ENCODE measurements at places on chromosomes 3 and 15.

GRCh38 chr3:6770397-6770690, 90.6 kb upstream of the GRM7 start:
- DNase-seq: no peak

GRCh38 chr15:66593219-66593780, 27.5 kb upstream of the LCTL start:
- DNase-seq: no peak

DNA sequence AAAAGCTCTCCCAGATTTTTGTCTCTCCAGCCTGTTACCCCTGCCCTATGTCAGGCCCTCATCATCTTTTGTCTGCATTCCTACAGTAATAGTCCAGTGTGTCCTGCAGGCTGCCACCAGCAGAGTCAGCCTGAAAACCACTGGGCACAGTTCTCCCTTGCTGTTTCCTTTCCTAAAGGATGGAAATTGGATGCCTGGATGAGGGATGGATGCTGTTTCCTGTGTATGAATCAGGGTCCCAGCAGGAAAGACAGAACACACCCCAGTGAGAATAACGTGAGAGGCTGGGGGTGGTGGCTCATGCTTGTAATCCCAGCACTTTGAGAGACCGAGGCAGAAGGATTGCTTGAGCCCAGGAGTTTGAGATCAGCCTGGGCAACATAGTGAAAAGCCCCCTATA, 3.3 kb upstream of the SNX33 start:
- DNase-seq: no peak

DNA sequence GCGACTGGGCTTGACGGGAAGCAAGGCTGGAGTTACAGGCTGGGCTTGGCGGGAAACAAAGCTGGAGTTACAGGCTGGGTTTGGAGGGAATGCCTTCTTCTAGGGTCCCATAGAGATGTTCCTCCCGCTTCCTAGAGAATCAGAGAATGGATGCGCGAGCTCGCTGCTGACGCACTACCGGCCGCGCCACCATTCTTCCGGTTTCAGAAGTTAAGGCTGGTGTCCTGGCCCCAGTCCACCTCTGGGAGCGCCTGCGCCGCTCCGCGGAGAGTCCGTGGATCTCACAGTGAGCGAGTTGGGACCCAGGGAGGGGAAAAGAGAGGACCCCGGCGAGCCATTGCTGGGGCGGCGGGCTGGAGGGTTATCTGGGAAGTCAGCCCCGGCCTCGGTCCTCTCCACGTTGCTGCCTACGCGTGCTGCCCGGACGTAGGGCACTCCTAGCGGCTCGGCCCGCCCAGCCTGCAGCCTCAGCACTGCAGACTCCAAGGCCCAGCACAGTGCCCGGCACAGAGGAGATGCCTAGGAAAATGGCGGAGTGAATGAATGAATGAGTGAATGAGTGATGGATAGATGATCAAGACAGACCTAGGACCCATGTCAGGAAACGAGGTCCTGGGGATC, at the start of gene ZNF502:
Gene ZNF502 (plus strand): TSS at position 206 of the 621 bp plus-strand sequence. CDS start 7,602 bp downstream, outside the sequence.
- peak; percentile 95 for DNase-seq

DNA sequence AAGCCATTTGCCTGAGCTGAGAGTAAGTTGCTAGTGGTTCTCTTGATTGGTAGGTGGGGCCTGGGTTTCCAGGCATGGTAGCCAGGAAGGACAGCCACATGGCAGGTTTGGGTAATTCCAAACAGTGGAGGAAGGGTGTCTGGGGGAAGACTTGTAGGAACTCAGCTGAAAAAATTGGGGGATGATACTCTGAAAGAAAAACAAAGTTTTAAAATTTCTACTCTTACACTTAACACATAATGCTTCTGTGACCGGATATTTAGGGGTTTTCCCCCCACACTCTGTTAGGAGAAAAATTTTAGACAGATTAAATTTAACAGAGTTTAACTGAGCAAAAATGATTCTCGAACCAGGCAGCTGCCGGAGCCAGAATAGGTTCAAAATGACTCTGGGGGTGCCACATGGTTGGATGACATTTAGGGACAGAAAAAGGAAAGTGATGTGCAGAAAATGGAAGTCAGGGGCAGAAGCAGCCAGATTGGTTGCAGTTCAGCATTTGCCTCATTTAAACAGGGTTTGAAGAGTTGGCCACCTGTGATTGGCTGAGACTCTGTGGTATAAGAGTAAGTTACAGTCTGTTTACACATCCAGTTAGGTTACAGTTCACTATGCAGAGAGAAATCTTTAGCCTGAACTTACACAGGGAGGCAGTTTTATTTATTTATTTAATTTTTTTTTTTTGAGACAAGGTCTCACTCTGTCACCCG, 8.1 kb downstream of the B2M start:
- no peak for DNase-seq

GRCh38 chr3:170778240-170779217, 91.5 kb downstream of the RPL22L1 start:
- no peak for DNase-seq

GRCh38 chr3:113287111-113287802, 75.9 kb downstream of the BOC start:
- DNase-seq: peak; percentile 54

DNA sequence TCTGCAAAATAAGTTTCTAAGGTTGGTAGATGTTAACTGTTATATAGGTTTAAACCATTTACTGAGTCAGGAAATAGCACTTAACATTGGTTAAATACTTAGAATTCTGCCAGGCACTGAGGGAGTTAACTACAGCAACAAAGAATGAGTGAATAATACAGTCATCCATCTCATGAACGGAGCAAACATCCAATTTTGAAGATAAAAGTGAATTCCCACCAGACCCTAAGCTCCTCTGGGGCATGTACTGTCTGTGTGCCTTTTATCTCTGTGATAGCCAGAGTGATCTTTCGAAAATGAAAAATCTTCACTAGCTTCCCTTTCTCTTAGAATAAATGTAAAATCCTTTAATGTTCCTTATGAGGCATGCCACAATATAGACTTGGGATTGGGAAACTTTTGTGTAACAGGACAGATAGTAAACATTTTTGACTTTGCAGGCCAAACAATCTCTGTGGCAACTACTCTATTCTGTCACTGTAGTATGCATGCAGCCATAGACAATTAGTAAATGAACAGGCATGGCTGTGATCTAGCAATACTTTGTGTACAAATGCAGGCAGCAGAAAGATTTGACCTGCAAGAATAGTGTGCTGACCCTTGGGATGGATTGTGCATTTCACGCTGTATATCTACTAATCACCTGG, 294.5 kb upstream of the LMCD1 start:
- DNase-seq: peak; percentile 6

- DNase-seq: peak; percentile 61
These were observed 50.4 kb upstream of the TBC1D21 start for GRCh38 chr15:73822998-73823397.

- DNase-seq: no peak
These were observed at the start of gene PRSS50 for GRCh38 chr3:46717447-46718231. PRSS50 (minus strand) TSS chr3:46717869; CDS start chr3:46717824, 45 bp downstream.

GRCh38 chr3:7025581-7026300, 164.8 kb downstream of the GRM7 start:
- no peak for DNase-seq

DNA sequence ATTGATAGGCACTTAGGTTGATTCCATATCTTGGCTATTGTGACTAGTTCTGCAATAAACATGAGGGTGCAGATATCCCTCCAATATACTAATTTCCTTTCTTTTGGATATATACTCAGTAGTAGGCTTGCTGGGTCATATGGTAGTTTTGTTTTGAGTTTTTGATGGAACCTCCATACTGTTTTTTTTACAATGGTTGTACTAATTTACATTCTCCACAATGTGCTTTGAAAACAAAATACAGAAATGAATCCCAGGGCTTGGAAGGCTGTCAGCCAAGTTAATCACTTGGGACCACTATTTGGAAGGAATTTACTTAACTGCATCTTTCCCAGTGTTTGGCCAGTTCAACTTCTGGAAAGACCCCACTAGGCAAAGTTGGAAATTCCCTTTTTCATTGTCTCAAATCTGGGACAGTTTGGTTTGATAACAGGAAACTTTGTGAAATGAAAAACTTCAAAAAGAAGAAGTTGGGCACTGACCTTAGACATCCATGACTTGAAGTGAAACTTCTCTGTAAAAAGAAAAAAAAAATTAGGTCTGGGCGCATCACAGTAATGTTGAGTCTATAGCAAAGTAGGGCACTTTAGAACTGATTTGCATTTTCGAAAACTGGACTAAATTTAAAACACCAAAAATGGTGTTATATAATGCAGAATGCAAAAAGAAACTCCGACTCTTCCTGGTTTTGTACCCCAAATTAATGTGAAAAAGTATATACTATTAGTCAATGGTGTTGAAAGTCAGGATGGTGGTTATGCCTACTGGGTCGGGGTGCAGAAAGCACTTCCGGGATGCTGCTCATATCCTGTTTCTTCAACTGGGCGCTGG, 6.0 kb downstream of the CTSH start:
- no peak for DNase-seq

GRCh38 chr15:36407647-36408046, 171.8 kb upstream of the CDIN1 start:
- no peak for DNase-seq

GRCh38 chr3:186497608-186498007, 46.6 kb downstream of the CRYGS start:
- no peak for DNase-seq

DNA sequence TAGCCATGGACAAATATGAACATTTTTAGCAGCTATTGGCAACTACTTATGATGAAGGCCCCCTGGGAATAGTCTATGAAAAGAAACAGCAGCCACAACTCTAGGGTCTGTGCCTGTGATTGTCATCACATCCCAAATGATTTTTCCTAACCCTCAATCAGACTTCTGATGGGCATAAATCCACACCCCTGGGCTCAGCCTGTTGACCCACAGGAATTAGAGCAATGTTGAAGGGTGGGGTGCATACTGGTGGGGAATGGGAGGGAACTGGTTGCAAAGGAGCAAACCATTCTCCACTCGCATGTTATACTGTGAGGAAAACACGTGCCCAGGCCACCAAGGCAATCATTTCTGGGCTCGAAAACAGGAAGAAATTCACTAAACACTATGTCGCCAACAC, 106.5 kb upstream of the CTNNB1 start:
- no peak for DNase-seq

DNA sequence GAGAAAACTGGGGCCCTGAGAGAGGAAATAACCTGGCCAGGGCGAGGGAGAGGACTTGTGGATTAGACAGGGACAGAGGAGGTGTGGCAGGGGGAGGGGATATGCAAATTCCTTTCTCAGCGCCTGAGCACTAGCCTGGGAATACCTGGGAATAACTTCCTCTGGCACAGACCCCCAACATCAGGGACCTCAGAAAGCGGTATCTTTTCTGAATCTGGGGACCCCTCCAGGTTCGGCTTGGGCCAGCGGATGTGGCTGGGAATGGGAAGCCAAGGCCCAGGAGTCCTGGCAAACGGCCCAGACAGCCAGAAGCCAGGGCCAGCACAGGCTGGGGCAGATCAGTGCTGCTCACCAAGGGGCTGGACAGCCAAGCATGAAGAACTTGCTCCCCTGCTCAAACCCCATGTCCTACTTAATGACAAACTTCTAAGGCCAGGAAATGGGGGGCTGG, 9.2 kb upstream of the ACSBG1 start:
- DNase-seq: peak; percentile 29

DNA sequence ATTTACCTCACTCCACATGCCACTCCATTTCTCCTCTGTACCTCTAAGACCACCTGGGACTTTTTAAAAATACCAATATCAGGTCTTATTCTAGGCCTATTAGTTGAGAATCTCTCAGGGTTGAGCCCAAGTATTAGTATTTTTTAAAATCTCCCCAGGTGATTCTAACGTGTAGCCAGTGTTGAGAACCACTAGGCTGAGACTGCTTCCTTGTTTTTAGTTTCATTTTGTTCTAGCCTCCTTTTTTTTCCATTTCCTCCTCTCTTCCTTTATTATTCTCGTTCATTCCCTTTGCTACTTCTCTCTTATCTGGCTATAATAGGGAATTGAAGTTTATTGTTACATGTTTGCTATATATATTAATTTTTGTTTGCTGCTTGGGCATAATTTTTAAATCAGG, 217.8 kb upstream of the CD96 start:
- no peak for DNase-seq

GRCh38 chr15:33074212-33074611, 120.3 kb downstream of the FMN1 start:
- no peak for DNase-seq

DNA sequence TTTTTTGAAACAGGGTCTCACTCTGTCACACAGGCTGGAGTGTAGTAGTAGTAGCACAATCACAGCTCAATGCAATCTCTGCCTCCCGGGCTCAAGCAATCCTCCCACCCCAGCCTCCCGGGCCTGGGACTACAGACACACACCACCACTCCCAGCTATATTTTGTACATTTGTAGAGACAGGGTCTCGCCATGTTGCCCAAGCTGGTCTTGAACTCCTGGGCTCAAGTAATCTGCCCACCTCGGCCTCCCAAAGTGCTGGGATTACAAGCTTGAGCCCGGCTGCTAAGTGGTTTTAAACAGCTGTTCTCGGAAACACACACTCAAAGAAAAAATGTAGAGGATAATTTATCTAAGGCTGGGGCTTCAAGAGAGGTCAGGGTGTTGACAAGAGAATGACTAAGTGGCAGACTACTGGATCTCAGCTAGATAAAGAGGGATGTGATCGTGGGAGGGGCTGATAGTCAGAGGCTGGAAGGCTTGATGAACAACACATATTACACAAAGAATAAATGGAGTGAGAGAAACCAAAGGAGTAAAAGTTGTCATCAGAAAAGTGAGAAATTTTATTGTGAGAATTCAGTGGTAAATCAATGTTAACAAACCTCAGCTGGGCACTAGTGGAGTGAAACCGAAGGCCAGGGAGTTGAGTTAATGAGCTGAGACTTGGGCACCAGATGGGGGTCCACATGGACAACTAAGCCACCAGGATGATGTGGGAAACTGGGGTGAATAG, 6.7 kb downstream of the CCR5AS start:
- peak; percentile 81 for DNase-seq

DNA sequence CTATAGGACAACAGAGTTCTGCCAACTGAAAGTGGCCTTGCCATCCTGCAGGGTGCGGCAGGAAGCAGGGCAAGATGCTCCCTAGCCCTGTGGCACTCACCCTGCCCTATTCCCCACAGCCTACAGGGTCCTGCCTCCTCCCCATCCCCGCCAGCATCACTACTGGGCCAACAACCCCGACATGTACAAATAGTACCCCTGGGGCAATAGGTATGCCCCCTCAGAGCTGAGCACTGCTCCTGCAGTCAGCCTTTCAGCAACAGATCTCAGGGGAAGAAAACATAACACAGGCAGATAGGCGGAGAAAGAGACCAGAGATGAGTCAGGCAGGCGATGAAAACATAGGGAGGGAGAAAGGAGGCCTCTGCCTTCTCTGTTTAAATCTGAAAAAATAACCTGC, 74.7 kb downstream of the XXYLT1 start:
- peak; percentile 59 for DNase-seq

GRCh38 chr15:40050788-40051470, 11.9 kb upstream of the SRP14 start:
- DNase-seq: no peak

- DNase-seq: no peak
These were observed 594.1 kb downstream of the NR2F2 start for GRCh38 chr15:96924570-96924969.
